Stimulated activated CD4-positive, alpha-beta T cell treated with anti-CD3 and anti-CD28 coated beads, TNF-alpha, amount 100 ng/mL, for 24 hours (primary cell): ENCODE measurements at places on chromosomes 11 and 22.
A peak's percentile ranks its signal among the peaks of the same experiment; 100 is the strongest.

DNA sequence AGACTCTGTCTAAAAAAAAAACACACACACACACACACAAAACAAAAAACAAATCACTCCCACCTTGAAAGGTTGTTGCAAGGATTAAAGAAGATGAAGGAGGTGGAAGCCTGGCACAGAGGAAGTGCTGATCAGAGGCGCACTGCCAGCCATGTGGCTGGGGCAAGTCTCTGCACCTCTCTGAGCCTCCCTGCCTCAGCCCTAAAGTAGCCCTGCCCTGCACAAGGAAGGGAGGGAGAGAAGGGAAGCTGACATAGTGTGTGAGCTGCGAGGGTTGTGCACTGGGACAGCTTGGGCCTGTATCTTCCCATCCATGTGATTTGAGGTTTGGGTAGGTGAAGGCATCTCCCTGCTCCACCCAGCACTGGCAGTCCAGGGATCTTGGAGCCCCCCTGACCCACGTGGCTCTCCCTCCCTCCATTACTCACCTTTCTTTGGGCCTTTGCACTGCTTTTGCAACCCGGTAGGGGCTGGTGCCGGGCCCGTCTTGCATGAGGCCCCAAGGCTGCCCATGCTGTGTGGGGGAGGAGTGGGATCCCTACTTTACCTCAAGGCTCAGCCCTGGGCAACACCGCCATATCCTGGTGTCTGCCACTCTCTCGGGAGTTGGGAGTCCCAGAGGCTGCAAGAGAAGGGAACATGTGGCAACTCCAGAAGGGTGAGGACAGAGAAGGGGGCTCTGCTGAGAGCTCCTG lies 30.5 kb downstream of the IFT27 start:
- no peak for DNase-seq

GRCh38 chr11:129323896-129324502 lies 51.6 kb upstream of the BARX2 start:
- DNase-seq = no peak

DNA sequence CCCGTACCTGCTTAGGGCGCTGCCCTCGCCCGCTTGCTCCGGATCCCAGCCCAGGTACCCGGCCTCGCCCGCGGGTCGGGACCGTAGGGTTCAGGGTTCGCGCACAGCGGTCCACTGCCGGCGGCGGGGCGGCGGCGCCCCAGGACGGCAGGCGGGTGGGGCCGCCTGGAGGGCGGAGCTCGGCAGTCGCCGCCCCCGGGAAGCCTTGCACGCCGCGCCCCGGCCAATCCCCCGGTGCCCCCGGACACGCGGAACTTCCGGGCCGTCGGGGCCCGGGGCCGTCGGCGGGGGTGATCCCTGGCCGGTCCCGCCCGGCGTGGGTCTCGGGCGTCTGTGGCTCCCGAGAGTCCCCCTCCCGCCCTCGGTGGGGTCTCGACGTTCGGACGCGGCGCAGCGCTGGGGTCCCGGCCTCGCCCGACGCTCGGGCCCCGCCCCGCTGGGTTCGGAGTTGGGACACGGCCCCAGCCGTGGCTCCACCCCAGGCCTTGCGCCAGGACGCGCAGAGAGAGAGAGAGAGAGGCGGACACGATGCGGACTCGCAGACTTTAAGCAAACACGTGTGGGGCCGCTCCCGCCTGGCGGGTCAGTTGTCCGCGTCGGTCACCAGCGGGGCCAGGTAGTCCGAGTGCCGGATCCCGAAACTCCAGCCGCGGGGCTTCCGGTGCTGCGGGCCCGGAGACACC lies at the start of gene TYMP:
Gene TYMP, minus strand, starts transcription at position 116 of the 683 bp plus-strand sequence. CDS start 303 bp downstream, outside the sequence.
- peak; percentile 71 for DNase-seq

DNA sequence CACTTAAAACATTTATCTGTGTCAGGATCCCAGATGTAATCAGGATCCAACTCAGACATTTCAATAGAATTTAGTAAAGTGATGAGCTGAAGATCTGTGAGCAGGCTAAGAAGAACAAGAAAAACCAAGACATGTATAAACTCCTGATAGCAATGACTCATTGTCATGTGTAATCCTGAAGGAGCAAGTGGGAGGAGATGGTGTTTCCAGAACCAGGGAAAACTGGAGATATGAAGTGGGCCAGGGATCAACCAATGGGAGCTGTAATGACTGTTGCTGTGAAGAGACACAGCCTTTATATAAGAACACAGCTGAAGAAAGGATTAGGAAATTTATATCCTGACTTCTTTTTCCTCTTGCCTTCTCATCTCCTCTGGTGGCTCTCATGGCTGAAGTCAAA lies 682.5 kb upstream of the ARHGAP42 start:
- DNase-seq = no peak

DNA sequence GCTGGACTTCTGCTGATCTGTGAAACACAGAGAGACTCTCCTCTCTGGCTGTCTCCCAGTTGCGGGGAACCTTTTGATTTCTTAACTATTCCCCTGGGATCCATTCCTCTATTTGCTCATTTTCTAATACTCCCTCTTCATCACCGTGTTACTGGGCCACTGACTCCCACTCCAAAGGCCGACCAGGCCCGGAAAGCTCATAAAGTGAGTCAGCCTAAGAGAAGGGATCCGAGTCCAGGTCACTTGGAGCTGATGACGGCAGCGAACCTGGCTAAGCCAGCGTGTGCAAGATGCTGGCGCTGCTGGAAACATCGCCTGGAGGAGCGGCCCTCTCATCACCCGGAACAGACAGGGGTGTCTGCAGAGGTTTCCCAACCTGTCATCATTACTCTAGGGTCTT lies 112.8 kb downstream of the FBXO7 start:
- no peak for DNase-seq

GRCh38 chr22:27959335-27960090 lies 40.5 kb upstream of the PITPNB start:
- DNase-seq = no peak

DNA sequence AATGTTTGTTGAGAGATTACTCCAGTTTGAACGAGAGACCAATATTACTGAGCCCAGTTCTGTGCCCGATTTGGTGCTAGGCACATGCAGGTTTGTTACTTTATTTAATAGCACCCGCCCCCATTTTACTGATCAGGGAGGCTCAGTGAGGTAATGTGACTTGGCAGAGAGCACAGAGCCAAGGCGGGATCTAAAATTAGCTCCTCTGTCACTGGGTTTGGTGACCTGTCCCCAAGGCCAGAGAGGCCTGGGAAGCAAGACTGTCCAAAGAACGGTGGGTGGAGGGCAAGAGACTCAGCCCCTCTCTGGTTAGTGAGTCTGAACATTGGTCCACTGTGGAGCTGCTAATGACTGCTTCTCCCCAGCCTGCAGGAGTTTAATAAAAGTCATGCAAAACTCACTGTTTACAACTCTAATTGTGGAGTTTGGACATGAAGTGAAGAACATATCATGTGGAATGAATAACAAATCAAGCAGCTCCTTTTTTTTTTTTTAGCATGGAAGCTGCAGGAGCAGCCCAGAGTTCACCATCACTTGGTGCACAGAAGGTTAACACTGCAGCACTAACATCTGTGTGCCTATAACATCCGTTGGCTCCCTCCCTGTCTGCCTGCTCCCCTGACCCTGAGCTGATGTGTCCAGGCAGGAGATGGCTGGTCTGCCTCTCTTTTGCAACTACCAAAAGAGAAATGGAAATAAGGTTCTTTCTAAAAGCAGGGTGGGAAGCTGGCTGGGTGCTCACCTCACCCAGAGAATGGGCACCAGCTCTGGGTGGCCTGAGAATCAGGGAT lies 39.0 kb downstream of the CSNK2A3 start:
- no peak for DNase-seq

GRCh38 chr22:31247726-31248125 lies 35.6 kb downstream of the LIMK2 start:
- DNase-seq = no peak

DNA sequence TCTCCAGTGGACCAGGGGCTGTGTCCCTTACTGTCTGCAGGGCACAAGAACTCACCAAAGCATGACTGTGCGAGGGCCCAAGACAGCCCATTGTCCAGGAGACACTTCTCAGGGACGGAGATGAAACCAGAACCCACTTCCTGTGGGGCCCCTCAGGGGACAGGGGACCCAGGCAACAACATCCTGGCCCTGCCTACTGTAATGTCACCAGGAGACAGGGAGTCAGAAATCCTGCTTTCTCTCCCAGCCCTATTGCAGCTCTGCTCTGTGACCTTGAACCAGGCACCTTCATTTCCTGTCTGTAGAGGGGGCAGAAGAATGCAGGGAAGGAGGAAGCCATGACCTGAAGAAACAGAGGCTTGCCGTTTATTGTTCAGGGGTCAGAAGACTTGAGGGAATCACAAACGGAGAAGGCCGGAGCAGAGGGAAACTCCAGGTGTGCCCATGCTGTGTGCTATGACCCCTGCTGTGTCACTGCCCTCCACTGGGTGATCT lies 98.0 kb downstream of the NAT10 start:
- DNase-seq = no peak

GRCh38 chr11:132248580-132248979 lies 878.2 kb downstream of the NTM start:
- DNase-seq = no peak

DNA sequence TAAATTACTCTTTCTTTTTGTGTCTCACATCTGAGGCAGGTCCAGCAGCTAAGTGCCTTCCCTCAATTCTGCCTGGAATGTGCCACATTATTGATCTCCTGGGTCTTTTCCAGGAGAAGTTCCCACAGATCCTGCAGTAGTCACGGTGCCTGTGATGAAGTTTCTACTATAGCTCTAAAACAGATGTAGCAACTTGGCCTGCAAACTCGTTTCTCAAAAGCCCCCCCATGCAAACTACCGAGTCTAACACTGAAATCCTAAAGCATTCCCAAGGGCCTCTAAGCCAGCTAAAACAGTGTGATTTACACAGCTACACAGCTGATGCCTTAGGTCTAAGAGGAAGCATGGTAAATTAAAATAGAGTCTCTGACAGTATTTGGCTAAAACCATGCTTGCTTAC lies 54.3 kb downstream of the DDI1 start:
- no peak for DNase-seq

GRCh38 chr11:79794484-79795393 lies 353.9 kb upstream of the TENM4 start:
- DNase-seq = no peak

DNA sequence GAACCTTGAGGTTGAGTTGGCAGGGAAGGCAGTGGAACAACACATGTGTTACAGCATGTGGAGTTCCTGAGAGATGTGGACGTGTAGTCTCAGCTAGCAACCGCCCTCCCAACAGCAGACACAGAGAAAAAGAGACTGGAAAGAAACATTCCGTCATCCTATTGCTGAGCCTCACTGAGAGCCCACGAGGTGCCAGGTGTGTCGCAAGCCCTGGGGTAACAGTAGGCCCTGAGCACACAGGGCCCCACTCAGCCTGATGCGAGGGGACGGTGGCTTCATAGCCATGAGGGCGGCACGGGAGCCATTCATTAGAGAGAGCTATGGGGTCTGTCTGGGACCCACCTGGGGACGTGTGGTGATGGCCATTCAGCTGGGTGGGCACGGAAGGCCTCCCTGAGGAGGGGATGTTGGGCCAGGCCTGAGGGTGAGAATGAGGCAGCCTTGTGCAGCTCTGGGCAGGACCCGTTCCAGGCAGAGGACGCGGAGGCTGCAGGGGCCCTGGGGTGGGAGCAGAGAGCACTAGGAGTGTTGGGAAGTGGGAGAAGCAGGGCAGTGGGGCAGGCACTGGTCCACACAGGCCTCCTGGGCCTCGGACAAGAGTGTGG lies 26.2 kb downstream of the MPPED1 start:
- no peak for DNase-seq

GRCh38 chr22:36289406-36289870 lies 36.5 kb downstream of the APOL1 start:
- no peak for DNase-seq

DNA sequence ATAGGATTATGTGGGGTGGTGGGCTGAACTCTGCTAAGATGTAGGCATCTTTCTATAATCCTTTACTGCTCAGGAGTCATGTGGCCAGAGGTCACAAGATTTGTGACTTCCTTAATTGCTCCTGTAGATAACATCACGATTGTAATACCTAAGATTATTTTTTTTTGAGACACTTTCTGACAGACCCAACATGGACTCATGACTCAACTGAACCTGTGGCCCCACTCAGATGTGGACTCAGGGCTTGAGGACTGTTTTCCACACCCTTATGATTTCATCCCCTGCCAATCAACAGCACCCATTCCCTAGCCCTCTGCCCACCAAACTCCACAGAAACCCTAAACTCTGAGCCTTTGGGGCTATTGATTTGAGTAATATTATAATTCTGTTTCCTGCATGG lies 35.6 kb upstream of the MMP7 start:
- no peak for DNase-seq

DNA sequence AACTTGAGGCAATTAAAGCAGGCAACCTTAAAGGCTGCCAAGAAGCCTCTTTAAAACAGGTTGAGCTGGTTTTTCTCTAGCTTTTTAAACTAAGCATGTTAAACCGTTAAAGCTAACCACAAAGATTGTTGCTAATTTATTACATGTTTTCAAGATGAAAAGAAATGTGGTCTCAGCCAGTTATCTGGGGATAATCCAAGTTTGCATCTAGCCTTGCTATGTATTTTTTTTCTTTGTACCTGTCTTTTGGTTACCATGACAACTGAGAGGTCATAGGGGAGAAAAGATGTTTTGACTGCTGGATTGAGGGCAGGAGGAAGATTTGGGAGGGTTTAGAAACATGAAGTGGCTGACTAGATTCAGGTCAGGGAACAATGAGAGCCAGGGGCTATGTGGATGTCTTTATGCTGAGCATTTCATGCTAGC lies 19.2 kb upstream of the PGM2L1 start:
- DNase-seq = no peak

DNA sequence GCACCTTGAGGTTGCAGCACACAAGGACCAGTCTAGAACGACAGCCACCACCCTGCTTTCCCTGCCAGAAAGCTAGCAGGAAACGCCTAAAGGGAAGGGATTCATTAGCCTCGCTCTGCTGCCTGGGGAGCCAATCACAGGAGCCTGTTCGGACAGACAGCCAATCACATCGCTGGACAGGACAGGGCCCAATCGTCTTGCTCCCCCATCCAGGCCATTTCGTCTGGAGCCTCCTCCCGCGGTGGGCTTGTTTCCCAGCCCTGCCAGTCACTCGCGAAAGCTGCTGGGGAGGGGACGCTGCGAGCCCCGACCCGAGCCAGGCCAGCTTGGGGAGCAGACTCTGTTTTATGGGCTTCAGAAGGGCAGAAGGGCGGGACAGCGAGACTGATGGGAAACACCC lies 79.8 kb upstream of the NCAM1 start:
- DNase-seq = no peak

DNA sequence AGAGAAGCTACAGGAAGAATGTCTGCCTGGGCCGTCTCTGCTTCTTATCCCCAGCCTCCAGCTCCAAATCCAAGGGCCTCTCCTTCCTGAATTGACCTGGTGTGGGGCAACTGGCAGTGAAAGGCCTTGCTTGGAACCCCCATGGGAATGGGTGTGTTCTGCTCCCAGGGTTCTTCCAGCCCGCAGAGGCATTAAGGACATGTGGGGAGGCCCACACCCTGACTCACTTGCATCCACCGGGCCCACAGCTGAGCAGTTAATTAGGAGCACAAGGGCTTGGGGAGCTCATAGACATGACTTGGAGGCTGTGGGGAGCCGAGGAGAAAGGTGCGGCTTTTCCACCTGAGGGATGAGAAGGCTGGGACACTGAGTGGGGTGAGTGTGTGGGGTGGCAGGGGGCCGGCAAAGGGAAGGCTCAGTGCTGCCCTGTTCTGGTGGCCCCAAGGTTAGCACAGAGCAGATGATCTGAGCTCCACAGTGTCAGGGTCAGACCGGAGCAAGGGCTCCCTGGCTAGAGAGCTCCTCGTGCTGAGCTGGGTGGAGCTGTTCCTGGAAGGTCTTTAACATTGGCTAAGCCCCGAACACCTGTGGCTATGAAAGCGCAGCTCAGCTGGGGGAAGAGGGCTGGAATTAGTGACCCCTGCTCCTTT lies 64.5 kb upstream of the NECTIN1 start:
- DNase-seq = no peak

GRCh38 chr22:21703684-21704316 lies 31.8 kb downstream of the YPEL1 start:
- DNase-seq = no peak

GRCh38 chr22:40462195-40462984 lies 92.0 kb downstream of the SGSM3 start:
- peak; percentile 18 for DNase-seq
